ENCODE measurements at places on chromosomes 7 and 10.

DNA sequence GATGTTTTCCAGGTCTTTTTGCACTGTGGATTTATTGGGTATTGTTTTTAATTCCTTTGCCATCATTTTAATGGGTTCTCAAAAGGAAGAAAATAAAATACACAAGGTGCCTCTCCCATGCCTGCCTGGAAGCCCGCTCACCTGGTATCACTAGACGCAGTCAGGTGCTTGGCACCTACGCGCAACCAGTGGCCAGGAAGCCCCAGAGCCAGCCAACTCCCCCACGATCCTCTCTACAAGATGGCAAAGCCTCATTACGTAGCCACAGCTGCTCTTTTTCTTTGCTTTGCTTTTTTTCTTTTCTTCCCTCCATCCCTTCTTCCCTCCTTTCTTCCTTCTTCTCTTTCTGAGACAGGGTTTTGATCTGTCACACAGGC, 34.3 kb downstream of the BAIAP2L1 start:
- DNase-seq = no peak

DNA sequence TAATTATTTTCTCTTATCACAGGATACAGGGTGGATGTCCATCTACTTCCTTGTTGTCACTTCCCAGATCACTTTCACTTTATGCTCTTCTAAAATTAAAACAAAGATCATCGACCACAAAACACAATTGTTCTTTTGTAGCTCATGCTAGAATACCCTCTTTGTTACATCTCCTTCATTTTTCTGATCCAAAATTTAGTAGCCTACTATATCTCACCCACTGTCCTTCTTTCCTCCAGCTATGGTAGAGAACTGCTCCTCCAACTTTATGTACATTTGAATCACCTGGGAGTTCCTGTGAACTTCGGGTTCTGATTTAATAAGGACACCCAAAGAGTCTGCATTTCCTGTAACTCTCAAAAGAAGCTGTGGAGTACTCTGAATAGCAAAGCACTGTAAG, 1.2 kb upstream of the AHR start:
- no peak for DNase-seq

GRCh38 chr10:116880716-116881482, 31.6 kb downstream of the ENO4 start:
- DNase-seq = no peak

- DNase-seq = no peak
Observed at GRCh38 chr7:90951229-90951628, 313.0 kb upstream of the FZD1 start.

DNA sequence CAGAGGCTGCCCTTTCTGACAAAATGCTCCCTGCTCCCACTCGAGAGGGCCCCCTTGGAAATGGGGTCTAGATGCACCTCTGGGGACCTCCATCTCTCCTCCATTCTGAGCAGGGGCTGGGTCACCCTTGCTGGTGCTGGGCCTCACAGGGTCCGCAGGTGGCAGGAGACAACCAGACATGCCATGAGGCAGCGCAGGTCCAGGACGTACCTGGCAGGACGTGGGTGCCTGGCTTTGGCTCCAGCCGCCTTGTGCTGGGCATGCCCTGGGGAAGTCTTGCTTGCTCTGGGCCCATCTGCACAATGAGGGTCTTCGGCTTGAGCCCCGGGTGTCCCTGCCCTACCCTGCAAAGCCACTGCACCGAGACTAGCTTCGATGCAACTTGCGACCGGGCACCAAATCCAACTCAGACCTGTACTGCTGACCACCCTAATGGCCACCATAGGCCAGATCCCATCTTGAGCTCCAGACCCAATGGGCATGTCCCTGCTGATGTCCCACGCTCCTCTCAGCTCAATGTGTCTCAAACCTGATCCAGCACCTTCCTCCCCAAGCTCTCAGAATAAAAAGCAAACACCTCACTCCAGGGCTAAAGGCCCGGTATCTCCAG, 107.0 kb downstream of the FAM53B start:
- no peak for DNase-seq

GRCh38 chr10:79344502-79345195, 2.6 kb upstream of the PPIF start:
- no peak for DNase-seq

DNA sequence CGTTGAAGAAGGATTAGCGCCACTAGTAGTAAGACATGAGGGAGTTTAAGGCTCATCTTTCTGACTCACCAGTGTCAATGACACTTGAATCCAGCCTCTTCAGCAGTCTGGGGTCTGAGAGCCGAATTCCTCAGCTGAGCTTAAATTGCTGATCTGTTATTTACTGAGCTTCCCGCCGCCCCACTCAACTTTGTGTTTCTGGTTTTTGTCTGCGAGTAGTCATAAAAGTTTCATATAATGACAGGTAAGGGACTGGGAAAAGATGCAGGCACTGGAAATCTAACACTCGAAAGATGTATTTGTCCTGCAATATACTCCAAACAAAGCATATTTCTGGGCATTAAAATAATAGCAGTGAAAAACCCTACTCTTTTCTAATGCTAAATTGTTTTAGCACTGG, 51.2 kb upstream of the RELN start:
- DNase-seq = no peak

All from activated T-helper 1 cell treated with anti-CD3 and anti-CD28 coated beads, Interleukin-2, amount 50 U/mL, for 16 hours (primary cell).